ENCODE measurements at places on chromosomes 1 and 21. TPM values are rescaled to one million over a fixed set of nuclear protein-coding genes. Genes with fewer than 3 reads are reported as not detected.

ERICH3 gene
- total RNA-seq, result not detected

NEK7 gene
- 62.7 TPM for total RNA-seq

IL6R gene
- total RNA-seq, result 1.3 TPM

SCAF4 gene
- total RNA-seq, result 23.1 TPM

S100A5 gene
- total RNA-seq, result 0.94 TPM

CYP4A11 gene
- total RNA-seq, result not detected

GRCh38 chr1:25030674-25031589, 100.9 kb upstream of the RUNX3 start:
- DNase-seq, result no peak

GRCh38 chr21:42376338-42376982, 10.1 kb upstream of the TFF1 start:
- peak; percentile 82 for DNase-seq

GRCh38 chr1:27504588-27505419, 14.8 kb upstream of the WASF2 start:
- DNase-seq, result peak; percentile 77

- no peak for DNase-seq
Measured at GRCh38 chr1:27483659-27484058, 6.3 kb downstream of the WASF2 start.

GRCh38 chr1:172473842-172474241, 30.0 kb upstream of the PIGC start:
- DNase-seq, result no peak

- no peak for DNase-seq
Measured at GRCh38 chr1:33048426-33048825, 11.7 kb upstream of the AK2 start.

DNA sequence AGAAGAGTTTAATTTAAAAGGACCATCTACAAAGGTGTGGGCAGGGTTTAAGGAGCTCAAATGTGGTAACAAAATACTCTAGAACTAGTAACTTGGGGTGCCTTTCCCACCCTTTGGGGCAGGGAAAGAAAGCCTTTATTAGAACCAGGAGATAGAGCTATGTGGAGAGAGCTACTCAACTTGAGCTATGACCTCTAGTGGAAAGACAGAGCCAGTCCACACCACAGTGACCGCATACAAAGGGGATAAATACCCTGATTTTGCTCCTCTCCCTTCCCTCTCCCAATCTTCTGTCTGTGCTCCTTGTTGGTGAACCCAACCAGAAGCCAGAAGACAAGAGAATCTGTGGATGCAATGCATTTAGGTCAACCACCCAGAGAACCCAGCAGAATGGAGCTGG, 54.4 kb upstream of the JAK1 start:
- DNase-seq, result no peak

GRCh38 chr1:21814241-21814918, 2.3 kb downstream of the LDLRAD2 start:
- DNase-seq, result no peak

DNA sequence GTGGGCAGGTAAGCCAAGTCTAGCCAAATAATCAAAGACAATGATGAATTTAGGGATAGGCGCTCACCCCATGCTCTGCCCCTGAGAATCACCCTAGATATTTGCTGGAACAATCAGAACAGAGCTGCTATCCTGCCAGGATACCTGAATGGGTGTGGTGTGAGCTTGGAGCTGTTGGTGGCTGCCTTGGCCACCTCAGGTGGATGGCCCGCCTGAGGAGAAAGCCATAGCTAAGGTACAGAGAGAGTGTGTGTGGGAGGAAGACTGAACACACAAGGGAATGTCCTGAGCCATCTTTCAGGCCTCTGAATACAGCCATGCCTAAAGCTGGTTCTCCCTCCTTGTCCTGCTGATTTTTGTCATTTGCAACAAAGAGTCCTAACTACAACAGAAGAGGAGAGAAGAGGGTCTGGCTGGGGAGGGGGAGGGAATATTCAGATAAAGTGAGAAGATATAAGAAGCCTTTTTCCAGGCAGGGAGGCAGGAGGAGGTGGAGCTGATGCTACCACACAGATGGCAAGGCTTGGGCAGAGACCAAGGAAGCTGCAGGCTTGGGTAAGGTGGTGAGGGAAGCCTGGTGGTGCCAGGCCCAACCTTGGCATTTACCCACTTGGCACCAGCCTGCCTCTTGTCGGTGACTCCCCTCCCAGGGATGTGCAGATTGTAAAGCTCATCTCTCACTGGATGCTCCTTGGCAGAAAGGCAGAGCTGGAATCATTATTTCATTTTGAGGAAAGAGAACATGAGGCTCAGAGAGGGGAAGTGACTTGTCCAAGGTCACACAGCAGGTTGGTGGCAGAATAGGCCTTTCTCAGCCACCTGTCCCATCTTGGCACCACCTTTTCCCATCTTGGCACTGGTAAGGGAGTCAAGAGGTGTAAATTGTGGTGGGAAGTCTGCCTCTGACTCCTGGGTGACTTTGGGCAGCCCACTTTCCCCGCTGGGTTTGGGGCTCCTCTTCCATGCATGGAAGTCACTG, 49.7 kb downstream of the NKAIN1 start:
- no peak for DNase-seq

GRCh38 chr1:204545202-204545601, 29.0 kb downstream of the MDM4 start:
- DNase-seq, result no peak

GRCh38 chr1:109771712-109772657, 8.3 kb upstream of the EPS8L3 start:
- DNase-seq, result peak; percentile 32

- DNase-seq, result no peak
Measured at GRCh38 chr1:150905301-150905700, 18.4 kb downstream of the CTXND2 start.

DNA sequence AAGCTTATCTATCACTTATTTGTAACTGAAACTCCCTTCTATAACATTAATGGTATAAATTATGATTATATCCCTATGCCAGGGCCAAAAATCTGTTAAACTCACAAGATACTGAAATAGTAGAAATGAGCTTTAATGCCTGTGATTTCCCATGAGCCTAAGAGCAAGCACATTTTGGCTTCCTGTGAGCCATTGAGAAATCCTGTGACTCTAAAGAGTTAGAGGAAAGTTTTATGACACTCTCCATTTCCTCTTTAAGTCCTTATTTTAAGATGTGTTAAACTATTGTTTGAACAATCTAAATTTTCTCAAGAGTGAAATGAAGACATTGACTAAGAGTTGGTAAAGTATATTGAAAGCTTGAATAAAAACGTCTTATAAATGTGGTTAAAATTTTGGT, 45.6 kb downstream of the SUCO start:
- no peak for DNase-seq

- DNase-seq, result no peak
Measured at GRCh38 chr1:110787328-110788071, 85.4 kb upstream of the CD53 start.

DNA sequence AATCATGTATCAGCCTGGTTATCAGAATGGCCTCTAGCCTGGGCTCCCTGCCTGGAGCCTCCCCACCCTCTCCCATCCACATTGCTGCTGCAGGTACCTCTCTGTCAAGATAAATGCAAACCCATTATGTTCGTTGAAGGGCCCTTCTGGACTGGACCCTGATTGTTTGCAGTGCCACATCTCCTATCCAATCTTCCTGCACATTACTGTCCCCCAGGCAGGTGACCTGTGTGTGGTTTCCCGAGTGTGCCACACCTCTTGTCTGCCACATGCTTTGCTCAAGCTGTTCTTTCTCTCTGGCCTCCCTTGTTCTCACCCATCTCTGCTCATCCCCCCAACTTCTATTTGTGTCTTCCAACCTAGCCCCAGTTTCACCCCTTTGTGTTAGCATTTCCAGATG, 32.4 kb downstream of the IER5 start:
- DNase-seq, result no peak

DNA sequence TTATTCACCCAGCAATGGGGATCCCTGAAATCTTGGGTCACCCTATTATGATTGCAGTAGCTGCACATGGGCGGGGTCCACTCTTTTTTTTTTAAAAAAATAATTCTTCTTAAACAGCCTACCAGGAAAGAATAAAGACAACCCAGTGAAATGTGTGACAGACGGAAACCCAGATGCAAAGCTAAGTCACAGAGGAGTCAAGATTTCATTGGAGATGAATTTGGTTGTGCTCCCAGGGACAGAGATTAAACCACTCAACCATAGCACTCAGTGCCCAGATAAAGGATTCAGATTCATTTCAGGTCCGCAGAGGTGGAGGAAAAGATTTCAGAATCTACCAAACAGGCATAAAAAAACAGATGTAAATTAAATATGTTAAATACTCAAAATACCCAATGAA, 583.5 kb upstream of the ZP4 start:
- DNase-seq, result no peak

- DNase-seq, result no peak
Measured at GRCh38 chr1:85692730-85693314, 15.4 kb downstream of the ZNHIT6 start.

GRCh38 chr1:77484334-77484733, 198.1 kb downstream of the ZZZ3 start:
- no peak for DNase-seq

GRCh38 chr1:17438318-17439249, 893 bp downstream of the RCC2 start:
- DNase-seq, result no peak

DNA sequence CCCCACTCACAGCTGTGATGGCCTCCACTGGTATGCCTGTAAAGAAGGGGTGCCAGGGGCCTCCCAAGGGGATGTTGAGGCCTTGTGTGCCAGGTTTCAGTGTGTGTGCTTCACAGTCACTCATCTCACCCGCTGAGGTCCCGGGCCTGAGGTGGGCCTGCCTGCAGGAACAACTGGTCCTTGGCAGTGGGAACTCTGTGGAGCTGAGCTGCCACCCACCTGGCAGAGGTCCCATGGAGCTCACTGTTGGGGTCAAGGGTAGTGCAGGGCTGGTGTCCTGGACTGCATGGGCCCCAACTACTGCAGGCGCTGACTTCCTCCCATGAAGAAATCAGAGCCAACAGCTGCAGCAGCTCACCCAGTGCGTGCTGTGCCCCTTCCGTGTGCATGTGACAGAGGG, 17.3 kb upstream of the ZNF678 start:
- peak; percentile 71 for DNase-seq

GRCh38 chr1:116948046-116948445, 38.3 kb downstream of the PTGFRN start:
- DNase-seq, result no peak

DNA sequence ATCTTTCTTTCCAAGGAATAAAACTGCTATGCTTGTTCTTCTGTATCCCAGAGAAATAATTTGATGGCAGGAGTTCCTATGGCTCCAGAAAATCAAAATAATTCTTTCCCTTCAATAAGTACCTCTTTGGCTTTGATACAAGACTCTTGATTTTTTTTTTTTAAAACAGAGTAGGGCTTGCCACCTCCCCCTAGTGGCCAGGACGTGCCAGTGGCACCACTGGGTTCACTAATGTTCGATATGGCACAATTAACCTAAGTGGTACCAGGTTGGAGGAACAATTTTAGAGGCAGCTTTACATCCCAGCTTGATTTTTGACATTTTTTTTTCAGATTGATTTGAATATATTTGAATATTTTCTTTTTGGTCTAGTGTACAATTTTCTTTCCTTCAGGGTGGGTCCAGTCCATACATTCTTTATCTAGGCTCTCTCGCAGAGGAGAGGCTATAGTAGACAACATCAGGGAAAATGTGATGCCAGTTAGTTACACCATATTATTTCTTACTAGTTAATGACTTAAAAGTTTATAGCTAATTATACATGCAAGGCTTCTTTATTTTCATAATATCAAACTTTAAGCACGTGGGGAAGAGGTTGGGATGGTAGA, 330.9 kb downstream of the S1PR1 start:
- no peak for DNase-seq

DNA sequence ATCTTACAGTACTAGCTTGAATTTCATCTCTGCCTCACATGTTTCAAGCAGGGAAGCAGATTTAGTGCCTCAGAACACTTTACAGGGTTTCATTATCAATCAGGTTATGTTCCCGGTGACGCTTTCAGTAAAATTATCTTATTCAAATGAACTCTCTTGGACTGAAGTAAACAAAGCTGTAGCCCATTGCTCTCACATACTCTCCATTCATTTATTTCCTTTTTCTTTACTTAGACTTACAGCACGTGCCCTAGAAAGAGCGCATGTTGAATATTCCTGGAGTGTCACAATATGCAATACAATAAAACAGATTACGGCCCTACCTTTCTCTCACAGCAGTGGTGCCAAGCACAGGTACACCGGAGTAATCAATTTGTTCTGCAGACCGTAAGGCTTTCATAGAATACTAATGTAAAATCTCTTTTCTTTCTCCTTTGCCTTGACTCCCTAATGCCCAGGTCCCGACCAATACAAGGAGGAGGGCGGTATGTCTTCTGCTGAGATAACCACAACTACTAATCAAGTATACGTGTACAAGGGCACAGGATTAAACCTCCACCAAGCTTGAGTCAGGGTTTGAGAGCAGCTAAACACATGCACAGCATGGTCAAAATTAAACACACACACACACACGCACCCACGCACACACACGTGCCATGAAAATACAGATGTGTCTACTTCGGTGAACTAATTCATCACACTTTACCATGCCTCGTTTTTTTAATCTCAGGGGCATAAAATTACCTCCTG, 62.8 kb downstream of the NRIP1 start:
- no peak for DNase-seq

GRCh38 chr1:113451710-113452109, 61.4 kb downstream of the MAGI3 start:
- no peak for DNase-seq

GRCh38 chr1:168845140-168845539, 116.1 kb upstream of the DPT start:
- DNase-seq, result no peak

- no peak for DNase-seq
Measured at GRCh38 chr1:153355445-153356071, 2.1 kb upstream of the S100A9 start.

DNA sequence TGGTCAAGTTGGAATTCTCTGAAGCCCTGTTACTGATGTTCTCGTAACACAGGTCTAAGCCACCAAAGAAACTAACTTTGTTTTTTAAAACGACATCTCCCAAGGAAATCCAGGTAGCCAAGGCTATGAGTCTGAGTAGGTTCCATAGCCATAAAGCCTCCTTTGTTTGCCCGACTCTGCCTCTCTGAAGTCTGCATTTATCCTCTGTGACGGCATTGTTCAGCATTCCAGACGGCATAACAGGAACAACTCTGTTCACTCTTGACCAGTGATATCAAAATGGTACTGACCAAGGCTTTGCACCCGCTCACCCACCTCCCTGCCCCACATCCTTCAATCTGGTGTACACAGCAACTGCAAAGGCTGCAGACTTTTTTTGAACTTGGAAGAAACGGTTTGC, 14.8 kb downstream of the URB1 start:
- no peak for DNase-seq

- DNase-seq, result no peak
Measured at GRCh38 chr1:118116401-118116800, 68.6 kb downstream of the SPAG17 start.

DNA sequence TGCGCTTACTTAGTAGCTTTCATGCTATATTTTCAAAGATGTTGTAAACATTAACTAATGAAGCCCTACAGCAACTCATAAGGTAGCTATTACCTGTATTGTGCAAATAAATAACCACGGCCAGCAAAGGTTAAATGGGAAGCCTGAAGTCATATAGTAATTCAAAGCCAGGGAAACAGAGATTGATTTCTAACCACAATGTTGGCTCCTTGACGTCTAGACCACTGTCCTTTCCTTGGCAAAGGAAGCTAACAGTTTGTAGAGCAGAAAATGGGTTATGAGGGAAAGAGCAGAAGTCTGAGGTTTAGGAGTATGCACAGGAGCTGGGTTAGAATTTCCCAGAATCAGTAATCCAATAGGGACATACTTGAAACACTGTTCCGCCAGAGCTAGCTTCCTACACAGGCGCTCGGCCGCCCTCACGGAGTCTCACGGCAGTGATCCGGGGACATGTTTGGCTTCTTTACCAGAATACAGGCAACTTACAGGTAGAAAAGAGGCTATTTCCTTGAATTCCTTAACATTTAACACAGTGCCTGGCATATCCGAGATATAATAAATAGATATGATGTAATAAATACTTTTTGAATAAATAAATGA, 298.8 kb upstream of the LYPLAL1 start:
- DNase-seq, result no peak
